ENCODE measurements at places on chromosomes 12 and 14.

GRCh38 chr12:112892856-112893255, 13.9 kb upstream of the OAS1 start:
- DNase-seq, result no peak

GRCh38 chr14:60642270-60643140, 6.8 kb downstream of the SIX1 start:
- no peak for DNase-seq

GRCh38 chr14:29126361-29126760, 359.8 kb downstream of the FOXG1 start:
- no peak for DNase-seq

- DNase-seq, result peak; percentile 0
Measured at GRCh38 chr12:59999291-59999690, 403.5 kb downstream of the SLC16A7 start.

DNA sequence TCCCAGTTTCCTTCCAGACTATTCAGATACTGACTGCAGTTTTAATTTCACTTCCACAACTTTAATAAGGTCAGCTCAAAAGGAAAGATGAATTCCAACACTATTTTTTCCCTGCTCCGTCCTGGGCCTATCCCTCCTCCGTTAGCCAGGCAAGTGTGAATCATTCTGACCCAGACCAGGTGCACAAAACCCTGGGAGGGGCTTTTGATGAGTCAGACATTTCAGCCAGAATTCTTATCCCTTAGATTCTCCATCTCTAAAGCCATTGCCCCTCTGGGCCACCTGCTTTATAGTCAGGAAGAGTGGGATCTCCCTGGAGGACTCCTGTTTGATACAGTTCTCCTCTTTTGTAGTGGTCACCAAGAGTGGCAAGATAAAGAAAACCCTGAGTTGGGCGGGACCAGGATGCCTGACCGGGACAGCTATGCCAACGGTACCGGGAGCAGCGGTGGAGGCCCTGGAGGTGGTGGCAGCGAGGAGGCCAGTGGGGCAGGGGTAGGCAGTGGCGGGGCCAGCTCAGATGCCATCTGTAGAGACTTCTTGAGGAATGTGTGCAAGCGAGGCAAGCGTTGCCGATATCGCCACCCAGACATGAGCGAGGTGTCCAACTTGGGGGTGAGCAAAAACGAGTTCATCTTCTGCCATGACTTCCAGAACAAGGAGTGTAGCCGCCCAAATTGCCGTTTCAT, 2.2 kb downstream of the ZC3H10 start:
- no peak for DNase-seq

DNA sequence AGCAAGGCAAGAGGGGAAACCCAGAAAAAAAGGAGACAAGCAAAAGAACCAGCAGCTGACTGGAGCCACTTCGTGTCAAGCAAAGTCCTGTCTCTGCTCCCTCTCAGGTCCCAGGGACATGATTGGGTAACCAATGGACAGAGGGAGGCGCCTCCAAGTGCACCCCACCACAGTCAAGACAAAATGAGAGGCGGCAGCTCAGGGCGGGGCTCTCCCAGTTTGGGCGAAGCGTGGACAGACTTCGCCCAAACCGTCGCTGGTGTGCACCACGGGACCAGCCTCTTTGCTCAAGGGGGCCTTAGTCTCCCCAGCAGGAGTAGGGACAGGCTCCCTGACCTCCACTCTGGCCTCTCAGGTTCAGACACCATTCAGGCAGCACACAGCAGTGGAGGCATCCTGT, 1.5 kb upstream of the BEGAIN start:
- DNase-seq, result no peak

DNA sequence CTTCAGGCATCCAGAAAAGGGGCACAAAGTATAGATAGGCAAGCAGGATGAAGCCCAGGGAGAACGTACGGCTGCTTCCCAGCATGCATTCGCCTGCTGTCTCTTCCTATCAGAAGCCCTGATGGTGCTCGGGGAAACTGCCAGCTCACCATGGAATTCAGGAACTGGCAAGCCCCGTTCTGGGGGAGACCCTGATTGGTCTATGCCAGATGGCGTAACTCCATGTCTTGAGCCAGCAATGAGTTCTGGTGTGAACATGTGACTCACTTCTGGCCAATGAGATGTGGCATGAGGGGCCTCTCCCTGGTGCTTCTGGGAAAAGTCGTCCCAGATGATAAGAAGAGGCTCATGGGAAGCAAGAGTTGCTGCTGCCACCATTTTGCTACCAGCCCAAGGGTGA, 270.8 kb downstream of the BCL11B start:
- DNase-seq, result no peak
